ENCODE measurements at places on chromosomes 12 and 14. TPM values are rescaled to one million over a fixed set of nuclear protein-coding genes. Genes with fewer than 3 reads are reported as not detected.

DNA sequence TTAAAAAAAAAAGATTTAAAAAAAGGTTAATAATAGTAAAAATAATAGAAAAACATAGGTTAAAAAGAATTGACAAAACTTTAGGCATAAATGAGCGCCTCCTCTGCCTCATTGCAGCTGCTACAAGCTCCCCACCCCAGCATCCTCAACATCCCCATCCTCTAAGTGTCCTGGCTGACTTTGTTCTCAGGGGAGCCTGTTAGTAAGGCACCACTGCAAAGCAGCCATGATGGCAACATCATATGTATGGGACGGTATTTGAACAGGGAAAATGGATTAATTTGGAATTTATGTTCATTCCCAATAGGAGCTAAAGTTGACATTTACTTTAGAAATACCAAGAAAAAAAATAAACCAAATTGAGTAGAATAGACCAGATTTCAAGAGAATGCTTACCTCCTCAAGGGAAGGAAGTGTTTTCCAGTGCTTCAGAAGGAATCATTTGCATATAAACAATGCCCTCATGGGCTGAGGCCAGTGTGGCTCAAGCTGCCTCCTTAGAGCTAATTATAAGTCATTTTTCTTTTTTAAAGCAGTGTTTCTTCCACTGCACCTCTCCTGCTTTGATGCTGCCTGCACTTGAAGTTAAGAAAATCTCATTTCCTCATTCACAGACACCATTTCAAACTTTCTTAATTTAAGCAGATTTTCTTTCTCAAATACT is 59.6 kb downstream of the DACT1 start:
- H3K4me1 ChIP-seq, result no peaks in the 10 kb centered on the region
- no peak for DNase-seq
- no peak overlapping the region for H3K4me3 ChIP-seq
- no peaks in the 10 kb centered on the region for H3K36me3 ChIP-seq
- no peak overlapping the region for H3K27ac ChIP-seq
- H3K27me3 ChIP-seq, result no peaks in the 10 kb centered on the region

The TPH2 gene
- total RNA-seq, result not detected

DNA sequence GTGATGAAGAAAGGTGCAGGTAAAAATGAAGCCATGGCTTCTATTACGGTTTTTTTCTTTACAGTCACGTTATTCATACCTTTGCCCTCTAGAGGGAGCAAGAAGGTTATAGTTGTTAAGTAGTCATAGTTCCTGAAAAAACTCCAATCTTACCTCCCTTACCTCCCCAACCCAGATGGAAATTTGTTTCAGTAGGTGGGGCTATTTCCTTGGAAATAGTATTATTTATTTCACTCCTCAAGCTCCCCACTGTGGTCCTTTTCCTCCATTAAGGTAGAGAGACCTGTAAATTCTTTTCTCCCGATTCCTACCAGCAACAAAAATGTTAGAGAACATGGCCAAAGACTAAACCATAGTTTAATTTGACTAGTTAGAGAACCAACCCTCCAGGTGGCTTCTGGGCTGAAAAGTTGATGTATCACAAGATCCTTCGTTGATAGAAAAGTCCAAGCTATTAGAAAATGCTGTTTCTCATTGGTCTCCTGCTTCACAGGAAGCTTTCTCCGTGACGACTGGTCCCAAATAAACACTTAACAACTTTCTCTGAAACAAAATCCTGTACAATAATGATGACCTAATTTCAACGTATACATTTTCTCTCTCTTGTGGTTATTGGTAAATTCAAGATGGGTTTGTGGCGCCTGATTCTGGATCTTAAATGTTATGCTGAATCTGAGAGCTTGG is 43.5 kb downstream of the TMX1 start:
- peak; percentile 33 for DNase-seq
- H3K4me1 ChIP-seq, result no peaks in the 10 kb centered on the region
- no peaks in the 10 kb centered on the region for H3K27me3 ChIP-seq
- no peak overlapping the region for H3K27ac ChIP-seq
- no peaks in the 10 kb centered on the region for H3K36me3 ChIP-seq
- no peak overlapping the region for H3K4me3 ChIP-seq

- H3K4me1 ChIP-seq, result no peaks in the 10 kb centered on the region
- H3K27ac ChIP-seq, result no peak overlapping the region
- no peak overlapping the region for H3K4me3 ChIP-seq
- H3K27me3 ChIP-seq, result no peaks in the 10 kb centered on the region
These were observed 168.1 kb upstream of the NOVA1 start for GRCh38 chr14:26765768-26766520.

The PTPN21 gene
- total RNA-seq, result 47.8 TPM

DNA sequence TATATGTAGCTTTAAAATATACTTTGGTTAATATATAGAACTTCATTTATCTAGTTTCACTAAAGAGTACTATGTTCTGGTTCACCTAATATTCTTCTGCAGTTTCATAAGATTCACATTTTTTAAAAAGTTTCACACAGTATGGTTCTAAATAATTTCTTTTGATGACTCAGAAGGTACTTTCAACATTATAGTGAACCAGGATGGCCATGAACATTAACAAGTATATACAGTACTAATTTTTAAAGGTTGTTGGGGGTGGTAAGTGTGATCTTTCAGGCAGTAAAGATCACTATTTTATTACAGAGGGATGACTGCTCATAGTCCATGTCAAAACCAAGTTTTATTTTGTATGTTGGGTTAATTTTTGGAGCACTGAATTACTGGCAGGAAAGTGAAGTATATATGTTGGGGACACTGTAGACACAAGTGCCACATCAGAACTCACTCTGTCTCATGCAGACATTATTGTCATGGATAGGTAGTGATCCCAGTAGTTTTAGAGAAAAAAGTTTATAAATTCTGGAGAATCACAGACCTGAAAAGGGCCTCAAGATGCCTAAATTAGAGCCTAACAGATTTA is 60.0 kb downstream of the DCAF5 start:
- peak overlapping the region; percentile 39 for H3K27ac ChIP-seq
- peaks cover 5% of the 10 kb centered on the region for H3K36me3 ChIP-seq
- peaks cover 4% of the 10 kb centered on the region for H3K4me1 ChIP-seq

The METTL25 gene
- total RNA-seq, result 20.8 TPM

The PGF gene
- total RNA-seq, result 7.9 TPM

DNA sequence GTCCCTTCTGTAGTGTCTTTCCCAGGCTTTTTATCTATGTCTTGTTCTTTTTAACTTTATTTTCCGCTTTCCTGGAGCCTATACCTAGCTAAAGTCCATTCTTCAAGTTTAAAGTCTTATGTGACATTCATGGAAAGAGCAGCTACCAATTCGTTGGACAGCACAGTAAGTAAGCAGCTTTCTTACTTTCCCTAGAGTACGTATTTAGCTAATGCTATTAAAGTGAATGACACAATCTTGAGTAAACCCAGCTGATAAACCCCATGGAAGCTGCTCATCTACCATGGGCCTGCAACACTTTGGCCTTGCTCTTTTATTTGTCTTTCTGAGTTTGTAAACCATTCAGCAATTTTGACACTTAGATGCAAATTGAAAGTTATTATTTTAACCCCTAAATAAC is 30.0 kb downstream of the ALX1 start:
- DNase-seq, result no peak
- H3K4me3 ChIP-seq, result no peak overlapping the region
- no peaks in the 10 kb centered on the region for H3K36me3 ChIP-seq
- H3K4me1 ChIP-seq, result no peaks in the 10 kb centered on the region
- H3K27me3 ChIP-seq, result no peaks in the 10 kb centered on the region

All from prostate gland (tissue), 2 donors.